Psoas muscle (tissue), 8 donors: ENCODE measurements at places on chromosomes 6 and 20.

DNA sequence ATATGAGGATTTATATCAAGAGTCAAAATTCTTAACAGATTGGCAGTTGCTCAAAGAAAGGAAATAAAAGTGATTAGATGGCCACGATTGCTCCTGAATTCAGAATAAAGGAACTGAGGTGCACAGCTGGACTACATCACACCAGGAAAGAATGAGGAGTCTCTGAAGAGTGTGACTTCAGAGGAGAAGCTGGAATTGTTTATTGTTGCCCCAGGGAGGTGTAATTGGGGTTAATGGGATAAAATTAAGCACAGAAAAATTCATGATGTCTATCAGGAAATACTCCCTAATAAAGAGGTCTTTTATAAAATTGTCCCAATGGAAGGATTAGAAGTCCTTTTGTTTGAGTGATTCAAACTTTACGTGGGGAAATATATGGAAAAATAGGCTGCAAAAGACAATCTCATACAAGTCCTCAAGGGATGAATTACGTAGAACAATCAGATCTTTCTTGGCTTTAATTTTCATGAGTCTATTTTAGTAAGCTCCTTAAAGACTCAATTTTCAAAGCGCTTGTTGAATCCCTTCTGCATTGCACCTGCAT lies 208.6 kb upstream of the RNF217 start:
- DNase-seq, result no peak

DNA sequence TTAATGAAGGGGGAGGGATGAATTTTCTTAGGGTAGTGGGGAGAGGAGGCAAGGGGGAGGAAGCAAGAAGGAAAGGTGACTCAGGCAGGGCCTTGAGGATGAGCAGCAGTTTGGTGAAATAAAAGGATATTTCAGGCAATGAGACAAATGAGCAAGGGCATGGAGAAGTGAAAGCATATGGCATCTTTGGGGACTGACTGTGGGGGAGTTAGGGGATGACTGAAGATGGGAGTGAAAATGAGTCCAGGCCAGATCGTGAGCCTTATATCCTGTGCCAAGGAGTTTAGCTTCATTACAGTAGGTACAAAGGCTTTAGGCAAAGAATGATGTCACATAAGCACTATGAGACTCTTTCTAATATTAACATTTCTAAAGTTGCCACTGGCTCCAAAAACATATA lies 51.9 kb downstream of the ILRUN start:
- no peak for DNase-seq

DNA sequence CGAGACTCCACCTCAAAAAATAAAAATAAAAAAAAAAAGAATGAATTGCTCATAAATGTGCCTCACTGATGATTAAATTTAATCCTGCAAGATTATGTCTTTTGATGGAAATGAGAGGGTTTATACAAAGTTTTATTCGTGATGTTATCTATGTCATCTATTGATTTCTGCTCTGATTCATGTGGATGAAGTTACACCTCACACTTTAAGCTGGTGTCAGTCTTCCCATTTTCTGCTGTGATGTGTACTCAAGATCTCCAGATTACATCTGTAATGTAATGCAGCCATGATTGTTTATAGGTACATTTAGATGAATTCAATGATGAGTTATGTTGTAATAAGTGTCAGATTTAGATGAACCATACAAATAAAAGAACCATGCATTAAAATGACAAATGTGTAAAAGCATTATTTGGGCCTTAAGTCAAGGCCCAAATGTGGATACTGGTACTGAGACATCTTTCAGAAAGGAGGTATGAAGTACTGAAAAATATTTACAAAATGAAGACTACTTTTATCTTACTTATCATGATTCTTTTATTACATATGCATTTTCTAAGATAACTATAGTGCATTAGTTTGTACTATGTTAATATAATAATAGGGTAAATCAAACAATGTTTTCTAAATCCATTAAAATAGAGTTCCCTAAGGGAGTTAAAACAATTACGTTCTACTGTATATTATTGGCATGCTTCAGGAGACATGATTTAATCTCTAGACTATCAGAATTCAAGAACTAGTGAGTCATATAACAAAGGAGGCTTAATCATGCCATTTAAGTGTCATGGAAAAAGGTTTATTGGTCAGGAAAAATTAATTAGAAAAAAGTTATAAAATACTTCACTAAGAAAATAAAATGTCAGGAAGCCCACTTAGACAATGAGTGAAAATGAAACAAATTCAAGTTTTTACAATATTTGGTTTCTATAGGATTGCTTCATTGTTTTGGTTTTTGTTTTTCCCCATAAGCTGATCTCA lies 34.5 kb downstream of the HCRTR2 start:
- DNase-seq, result no peak

GRCh38 chr6:89944826-89945407 lies 50.6 kb downstream of the GJA10 start:
- DNase-seq, result no peak

DNA sequence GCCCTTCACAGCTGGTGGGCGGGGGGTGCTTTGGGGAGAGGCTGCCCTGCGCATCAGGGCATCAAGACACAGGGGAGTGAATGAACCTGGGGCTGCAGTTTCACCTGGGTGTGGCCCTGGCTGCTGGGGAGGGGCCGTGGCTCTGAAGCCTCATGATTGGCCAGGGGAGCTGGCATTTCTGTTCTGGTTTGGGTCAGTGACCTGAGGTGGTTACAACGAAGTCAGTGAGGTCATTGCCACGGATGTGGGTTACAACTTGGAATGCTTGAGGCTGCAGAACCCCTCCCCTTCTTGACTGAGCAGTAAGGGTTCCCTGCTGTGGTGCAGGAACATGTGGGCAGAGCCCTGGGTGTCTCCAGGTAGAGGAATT lies 3.0 kb downstream of the TCEA2 start:
- DNase-seq, result no peak
